ENCODE measurements at places on chromosomes 3 and 15.

DNA sequence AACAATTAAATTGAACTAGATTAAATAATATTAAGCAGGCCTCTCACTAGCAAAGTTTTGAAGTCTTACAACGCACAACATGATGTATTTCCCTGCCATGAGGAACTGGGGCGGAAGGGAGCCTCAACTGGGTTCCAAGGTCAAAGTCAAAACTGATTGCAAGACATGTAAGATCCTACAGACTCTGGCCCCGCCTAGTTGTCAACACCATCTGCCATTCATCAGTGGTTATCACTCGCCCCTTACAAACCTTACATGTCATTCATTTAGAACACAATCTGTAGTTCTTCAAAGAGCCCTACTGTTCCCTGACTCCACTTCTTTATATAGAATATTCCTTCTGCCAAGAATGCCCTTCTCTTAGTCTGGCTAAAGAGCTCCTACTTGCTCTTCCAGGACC lies 10.0 kb downstream of the ATP13A3 start:
- DNase-seq, result no peak

- DNase-seq, result peak; percentile 27
These were observed 757.3 kb downstream of the SI start for GRCh38 chr3:164320962-164321361.

- no peak for DNase-seq
These were observed 19.9 kb downstream of the KLF13 start for GRCh38 chr15:31346367-31347066.

DNA sequence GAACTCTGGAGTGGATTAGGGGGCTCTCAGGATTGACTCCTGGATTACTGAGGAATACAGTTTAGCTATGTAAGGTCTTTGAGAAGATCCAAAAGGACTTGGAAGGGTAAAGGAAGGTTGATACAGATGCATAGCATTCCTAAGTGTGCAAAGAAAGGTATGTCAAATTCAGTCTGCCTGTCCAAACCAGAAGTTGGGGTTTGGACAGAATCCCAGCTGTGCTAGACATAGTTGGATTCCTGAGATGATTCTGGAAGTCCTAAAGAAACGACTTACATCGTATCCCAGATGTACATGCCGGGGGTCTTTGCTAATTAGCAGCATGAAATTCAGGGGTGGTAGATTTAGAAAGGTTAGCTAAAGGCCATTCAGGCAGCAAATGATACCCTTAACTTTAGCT lies 97.7 kb upstream of the TSPAN3 start:
- DNase-seq, result no peak

DNA sequence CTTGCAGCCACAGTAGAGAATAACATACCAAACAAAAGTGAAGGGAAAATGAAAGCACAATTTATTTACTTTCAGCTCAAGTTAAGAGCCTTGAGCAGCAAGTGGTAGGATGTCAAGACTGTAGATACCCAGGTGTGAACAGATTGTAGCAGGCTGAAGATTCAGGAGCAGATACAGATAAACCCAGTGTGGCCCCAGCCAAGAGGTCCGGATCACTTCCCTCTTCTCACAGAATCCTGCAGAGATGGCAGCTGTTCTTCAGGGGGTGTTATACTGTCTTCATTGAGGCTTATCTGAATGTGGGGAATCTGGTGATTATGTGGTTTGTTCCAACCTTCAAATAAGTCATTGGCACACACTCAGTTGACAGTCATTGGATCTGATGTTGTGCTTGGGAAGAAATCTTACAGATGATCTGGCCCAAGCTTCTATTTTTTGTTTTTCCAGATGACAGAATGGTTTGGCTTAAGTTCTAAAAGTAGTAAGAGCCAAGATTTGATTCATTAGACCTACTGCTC lies 2.2 kb downstream of the STARD9 start:
- DNase-seq, result no peak

DNA sequence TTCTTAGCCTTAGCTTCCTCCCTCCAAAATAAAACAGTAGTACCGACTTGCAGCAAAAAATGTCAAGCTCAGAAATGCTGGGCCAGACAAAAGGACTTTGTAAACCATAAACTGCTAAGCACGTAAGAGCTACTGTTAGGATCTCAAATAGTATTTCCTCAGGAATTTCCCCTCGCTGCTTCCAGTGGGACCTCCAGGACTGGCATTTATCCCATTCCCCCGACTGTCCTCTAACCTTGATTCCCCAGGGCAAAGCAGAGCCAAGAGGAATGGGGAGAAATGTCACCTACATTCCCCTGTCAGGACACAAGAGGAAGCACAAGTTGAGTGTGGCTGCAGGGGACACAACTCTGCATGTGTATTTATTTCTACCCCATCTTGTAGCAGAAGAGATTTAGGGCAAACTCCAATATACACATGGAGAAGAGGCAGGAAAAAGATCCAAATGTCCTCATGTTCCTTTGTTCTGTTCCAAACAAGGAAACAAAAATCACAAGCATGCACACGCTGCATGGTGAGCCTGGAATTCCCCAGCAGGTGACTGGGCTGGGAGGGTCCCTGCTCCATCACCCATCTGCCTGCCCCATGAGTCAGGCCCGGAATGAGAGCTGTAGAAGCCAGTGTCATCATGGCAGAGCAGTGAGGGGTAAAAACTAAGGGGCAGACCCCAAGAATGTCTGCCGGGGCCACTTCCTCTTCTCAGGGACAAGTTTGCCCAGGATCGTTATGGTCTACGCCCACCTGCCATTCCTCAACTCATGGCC lies 4.2 kb downstream of the STOML1 start:
- no peak for DNase-seq

DNA sequence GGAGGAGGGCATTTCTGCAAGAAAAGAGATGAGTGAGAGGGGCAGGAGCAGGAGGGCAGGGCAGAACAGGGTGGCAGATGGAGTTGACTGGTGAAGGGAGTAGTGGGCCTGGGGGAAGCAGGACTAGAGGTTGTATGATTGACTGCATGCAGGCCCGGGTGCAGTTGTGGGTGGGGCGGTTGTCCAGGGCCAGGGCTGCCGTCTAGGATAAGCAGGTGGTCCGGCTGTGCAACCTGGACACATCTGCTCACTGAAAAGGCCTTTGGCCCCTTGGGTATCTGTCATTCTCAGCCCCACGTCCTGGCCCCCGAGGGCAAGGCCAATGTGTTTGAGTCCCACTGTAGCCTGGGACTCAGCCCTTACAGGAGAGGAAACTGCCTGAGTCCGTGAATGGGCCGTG lies 25.4 kb downstream of the ALS2CL start:
- no peak for DNase-seq

- DNase-seq, result no peak
These were observed 63.1 kb downstream of the ATP2B2 start for GRCh38 chr3:10442151-10442795.

GRCh38 chr3:44950275-44950734 lies 25.7 kb downstream of the ZDHHC3 start:
- DNase-seq, result peak; percentile 94

- no peak for DNase-seq
These were observed 34.0 kb downstream of the MINDY2 start for GRCh38 chr15:58805095-58805494.

- DNase-seq, result no peak
These were observed 204.9 kb upstream of the CGNL1 start for GRCh38 chr15:57171426-57171825.

DNA sequence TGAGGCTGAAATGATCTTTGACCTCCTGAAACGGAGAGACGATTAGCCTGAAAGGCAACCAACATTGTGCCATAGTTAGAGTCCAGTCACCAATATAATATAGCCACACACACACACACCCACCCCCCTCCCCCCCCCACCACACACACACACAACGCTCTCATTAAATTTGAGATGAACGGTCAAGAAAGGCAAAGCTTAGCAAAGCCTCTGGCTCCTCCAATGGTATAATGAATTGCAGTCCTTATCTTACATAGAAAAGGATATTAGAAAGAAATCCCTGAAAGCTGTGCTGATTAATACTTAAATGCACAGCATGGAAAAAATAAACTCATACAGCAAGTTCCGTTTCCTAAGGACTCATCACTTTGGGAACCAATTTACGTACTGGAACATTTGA lies 876 bp upstream of the ZNF385D start:
- DNase-seq, result no peak

- DNase-seq, result no peak
These were observed 151.8 kb downstream of the MEX3B start for GRCh38 chr15:81894061-81894460.

GRCh38 chr3:132279030-132279429 lies 38.2 kb upstream of the ACP3 start:
- no peak for DNase-seq

DNA sequence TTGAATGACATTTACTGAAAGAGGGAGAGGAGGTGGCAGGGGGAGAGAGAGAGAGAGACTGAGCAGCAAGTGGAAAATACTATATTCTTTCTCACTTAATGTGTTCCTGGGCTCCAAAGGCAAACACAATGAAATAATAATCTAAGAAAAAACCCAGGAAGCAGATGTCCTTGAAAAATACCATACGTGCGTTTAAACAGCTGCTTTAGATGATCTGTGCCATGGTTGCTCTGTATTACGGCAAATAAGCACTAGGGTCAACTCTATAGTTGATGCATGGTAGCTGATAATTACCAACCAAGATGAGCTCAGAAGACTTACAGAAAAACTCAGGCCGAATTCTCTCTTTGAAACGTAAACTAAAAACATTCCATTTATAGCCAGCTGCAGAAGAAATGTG lies 410.3 kb upstream of the TBL1XR1 start:
- DNase-seq, result no peak

- DNase-seq, result no peak
These were observed 52.4 kb downstream of the SUCNR1 start for GRCh38 chr3:151925876-151926275.

DNA sequence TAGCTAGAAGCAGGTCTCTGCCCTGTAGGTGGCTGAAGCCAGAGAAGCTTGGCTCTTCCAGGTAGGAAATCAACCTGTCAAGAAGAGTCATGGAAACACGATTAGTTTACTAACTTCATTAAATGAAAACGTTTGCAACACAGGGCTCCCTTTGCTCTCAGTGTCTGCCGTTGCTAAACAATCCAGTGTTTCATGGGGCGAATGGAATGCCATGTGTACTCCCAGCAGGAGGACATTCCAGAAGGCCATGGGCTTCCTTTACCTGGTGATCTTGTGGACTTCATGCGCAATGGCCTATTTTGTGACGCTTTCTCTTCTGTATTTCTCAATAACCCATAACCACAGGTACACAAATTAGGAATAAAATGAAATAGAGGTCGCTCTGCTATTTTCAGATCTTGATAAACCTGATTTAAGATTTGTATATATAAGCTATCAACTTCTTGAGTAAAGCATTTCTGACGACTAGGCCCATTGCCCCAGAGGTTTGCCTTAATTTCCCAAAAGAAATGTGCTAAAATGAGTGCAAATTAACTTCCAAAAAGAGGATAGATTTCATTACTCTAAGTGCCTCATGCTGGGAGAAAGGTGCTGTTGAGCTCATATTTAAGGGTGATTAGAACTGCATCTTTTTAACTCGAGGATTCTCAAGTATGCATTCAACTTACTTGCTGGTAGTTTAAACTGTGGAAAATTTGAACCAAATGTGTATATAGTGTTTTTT lies 171.0 kb downstream of the EPHA3 start:
- no peak for DNase-seq

- DNase-seq, result no peak
These were observed 24.9 kb downstream of the TUBGCP5 start for GRCh38 chr15:23014394-23015000.

DNA sequence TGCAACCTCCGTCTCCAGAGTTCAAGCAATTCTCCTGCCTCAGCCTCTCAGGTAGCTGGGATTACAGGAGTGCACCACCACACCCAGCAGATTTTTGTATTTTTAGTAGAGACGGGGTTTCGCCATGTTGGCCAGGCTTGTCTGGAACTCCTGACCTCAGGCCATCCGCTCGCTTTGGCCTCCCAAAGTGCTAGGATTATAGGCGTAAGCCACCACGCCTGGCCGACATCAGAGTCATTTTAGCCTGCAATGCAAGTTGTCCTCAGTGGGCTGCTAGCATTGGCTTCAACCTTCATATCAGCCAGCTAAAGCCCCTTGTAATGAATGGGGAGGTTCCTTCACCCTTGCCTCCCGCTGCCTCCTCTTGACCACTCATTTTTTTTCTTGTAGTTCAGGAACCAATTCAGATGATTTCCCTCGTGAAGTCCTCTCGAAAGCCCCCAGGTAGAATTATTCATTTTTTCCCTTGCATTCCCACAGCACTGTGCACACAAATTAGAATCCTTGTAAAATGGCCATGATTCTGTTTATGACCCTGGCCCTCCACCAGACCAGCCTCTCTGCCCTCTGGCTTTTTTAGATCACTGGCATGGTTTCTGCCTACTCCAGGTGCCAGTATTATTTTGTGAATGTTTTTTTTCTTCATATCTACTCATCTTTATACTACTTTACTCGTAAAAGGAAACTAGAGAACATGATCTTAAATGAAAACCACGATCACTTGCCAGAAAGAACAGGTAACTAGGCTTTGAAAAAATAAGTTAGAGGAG lies 29.1 kb downstream of the FLNB start:
- no peak for DNase-seq

DNA sequence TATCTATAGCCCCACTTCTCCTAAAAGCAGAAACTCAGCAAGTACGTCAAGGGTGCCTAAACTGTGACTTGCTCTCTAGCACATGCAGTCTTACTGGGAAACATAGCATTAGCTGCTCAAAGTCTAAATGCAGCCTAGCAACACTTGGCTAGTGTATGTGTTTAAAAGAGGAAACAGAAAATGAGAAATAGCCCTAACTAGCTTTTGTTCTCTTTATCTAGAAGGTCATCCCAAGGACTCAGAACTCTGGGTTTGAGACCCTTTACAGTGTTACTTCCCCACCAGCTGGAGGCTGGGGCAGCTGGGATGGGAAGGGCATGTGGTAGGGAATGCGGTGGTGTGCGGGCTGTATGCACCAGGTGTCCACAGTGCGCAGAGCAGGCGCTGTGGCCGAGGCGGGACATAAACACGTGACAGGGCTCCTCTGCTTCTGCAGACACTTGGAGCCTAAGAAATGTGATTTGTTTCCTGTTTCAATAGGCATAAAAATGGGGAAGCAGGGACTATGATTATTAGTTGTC lies 13.3 kb downstream of the ETV5 start:
- no peak for DNase-seq

DNA sequence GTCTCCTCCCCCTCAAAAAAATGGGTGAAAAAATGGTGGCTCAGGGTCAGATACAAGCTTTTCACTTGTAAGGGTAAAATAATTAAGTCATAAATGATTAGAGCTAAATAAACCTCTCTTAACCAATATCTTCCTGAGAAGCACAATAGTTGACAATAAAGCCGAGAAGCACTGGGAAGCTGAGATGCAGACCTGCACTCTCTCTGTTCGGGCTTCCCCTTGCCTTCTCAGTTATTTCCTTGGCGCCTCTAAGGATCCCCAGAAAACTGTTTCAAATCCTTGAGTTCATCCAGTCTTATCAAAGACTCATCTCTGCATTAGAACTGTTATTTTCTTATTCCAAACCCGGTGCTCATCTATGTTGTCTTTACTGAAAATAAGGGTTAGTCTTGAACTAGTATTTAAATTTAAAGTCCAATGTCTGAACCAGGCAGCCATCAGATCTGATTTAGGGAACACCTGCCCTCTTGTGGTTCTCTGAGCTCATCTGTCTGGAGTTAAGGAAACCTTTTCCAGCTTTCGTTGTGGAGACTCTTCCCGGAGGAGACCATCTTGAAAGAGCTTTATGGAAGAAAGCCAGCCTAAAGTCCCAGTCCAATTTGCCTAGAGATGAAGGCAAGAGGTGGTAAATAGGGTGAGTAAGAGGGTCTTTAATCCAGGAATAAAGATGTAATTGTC lies 256.4 kb upstream of the MCTP2 start:
- DNase-seq, result no peak

GRCh38 chr3:107578091-107578490 lies 55.3 kb downstream of the BBX start:
- DNase-seq, result no peak

- no peak for DNase-seq
These were observed 8.5 kb downstream of the TBC1D2B start for GRCh38 chr15:78069052-78069414.

Measured in HAP-1 (cell line).